SK-MEL-5 (cell line): ENCODE measurements at places on chromosomes 12 and 14. TPM values are rescaled to one million over a fixed set of nuclear protein-coding genes. Genes with fewer than 3 reads are reported as not detected.

PTPN21 gene
- total RNA-seq: 2.4 and 2.7 TPM in 2 replicates

DPY19L2 gene
- 3.2 and 4.1 TPM in 2 replicates for total RNA-seq

OAS2 gene
- total RNA-seq: 1.3 and 1.9 TPM in 2 replicates

BCL11B gene
- total RNA-seq: 0.21 and 0.40 TPM in 2 replicates

CD27 gene
- not detected in 2 replicates for total RNA-seq

SIX6 gene
- 0.08 TPM in 1 of 2 replicates, not detected in the other for total RNA-seq

KLHL42 gene
- total RNA-seq: 23.7 and 24.0 TPM in 2 replicates

ACTR10 gene
- total RNA-seq: 72.9 and 79.4 TPM in 2 replicates

TCL1A gene
- 0.48 TPM in 1 of 2 replicates, not detected in the other for total RNA-seq

COX8C gene
- not detected in 2 replicates for total RNA-seq

NR1H4 gene
- total RNA-seq: 0.05 and 0.11 TPM in 2 replicates

POTEM gene
- total RNA-seq: 0.16 TPM in 1 of 2 replicates, not detected in the other

ACRBP gene
- total RNA-seq: 0.21 and 0.37 TPM in 2 replicates

FOXN4 gene
- total RNA-seq: not detected in 2 replicates

NINJ2 gene
- 0.26 and 0.51 TPM in 2 replicates for total RNA-seq

AKAP6 gene
- 2.0 and 2.6 TPM in 2 replicates for total RNA-seq

GOLGA3 gene
- total RNA-seq: 37.7 and 44.4 TPM in 2 replicates

SPATS2 gene
- total RNA-seq: 57.0 and 71.5 TPM in 2 replicates

RFX4 gene
- not detected in 2 replicates for total RNA-seq

CCDC63 gene
- not detected in 2 replicates for total RNA-seq

GLIPR1L2 gene
- total RNA-seq: not detected in 2 replicates

TSHR gene
- not detected in 2 replicates for total RNA-seq

CACNA1C gene
- total RNA-seq: under 0.01 and 0.05 TPM in 2 replicates

MYF6 gene
- not detected in 2 replicates for total RNA-seq

PZP gene
- total RNA-seq: 0.59 TPM in 1 of 2 replicates, not detected in the other

TSPAN31 gene
- 34.6 and 38.2 TPM in 2 replicates for total RNA-seq

SMOC1 gene
- total RNA-seq: 0.08 TPM in 1 of 2 replicates, not detected in the other

MFAP5 gene
- total RNA-seq: not detected in 2 replicates

METAP2 gene
- 117 and 121 TPM in 2 replicates for total RNA-seq

A2ML1 gene
- total RNA-seq: 0.32 TPM in 2 replicates

TAS2R31 gene
- 0.98 and 1.7 TPM in 2 replicates for total RNA-seq

SOAT2 gene
- total RNA-seq: not detected in 2 replicates

CMKLR1 gene
- total RNA-seq: not detected in 2 replicates

KMT2D gene
- total RNA-seq: 14.5 and 16.1 TPM in 2 replicates

LTA4H gene
- 85.2 and 88.4 TPM in 2 replicates for total RNA-seq

KRT78 gene
- total RNA-seq: 0.34 TPM in 1 of 2 replicates, not detected in the other

KRT6C gene
- total RNA-seq: not detected in 2 replicates

TSPAN8 gene
- total RNA-seq: 0.50 and 1.2 TPM in 2 replicates

GPRC5A gene
- total RNA-seq: 13.9 and 17.6 TPM in 2 replicates

PLA2G1B gene
- not detected in 2 replicates for total RNA-seq

KRT77 gene
- total RNA-seq: not detected in 2 replicates

RNF212B gene
- total RNA-seq: not detected in 2 replicates

C1R gene
- 2.0 and 2.5 TPM in 2 replicates for total RNA-seq

RTL1 gene
- total RNA-seq: not detected in 2 replicates

DUSP16 gene
- 13.9 and 15.1 TPM in 2 replicates for total RNA-seq
